ENCODE measurements at places on chromosomes 5 and 9.

GRCh38 chr5:159182691-159183090 lies 26.7 kb downstream of the RNF145 start:
- no peak for DNase-seq

GRCh38 chr5:60257596-60258271 lies 364.2 kb upstream of the PDE4D start:
- DNase-seq = no peak

DNA sequence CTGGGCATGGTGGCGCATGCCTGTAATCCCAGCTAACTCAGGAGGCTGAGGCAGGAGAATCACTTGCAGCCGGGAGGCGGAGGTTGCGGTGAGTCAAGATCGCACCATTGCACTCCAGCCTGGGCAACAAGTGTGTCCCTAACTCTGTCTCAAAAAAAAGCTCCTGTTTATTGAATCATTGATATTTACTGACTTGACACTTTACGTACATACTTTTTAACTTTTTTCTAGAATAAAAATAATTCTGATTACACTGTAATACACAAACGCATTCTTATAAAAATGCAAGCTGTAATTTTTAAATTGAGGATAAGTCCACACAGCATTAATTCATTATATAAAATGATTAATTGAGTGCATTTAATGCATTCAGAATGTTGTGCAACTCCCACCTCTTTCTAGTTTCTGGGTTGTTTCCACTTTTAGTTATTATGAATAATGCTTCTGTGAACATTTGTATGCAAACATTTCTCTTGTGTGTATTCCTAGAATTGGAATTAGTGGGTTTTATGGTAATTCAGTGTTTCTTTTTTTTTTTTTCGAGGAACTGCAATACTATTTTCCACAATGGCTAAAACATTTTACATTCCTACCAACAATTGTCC lies 15.7 kb downstream of the ERCC6L2 start:
- DNase-seq = no peak

DNA sequence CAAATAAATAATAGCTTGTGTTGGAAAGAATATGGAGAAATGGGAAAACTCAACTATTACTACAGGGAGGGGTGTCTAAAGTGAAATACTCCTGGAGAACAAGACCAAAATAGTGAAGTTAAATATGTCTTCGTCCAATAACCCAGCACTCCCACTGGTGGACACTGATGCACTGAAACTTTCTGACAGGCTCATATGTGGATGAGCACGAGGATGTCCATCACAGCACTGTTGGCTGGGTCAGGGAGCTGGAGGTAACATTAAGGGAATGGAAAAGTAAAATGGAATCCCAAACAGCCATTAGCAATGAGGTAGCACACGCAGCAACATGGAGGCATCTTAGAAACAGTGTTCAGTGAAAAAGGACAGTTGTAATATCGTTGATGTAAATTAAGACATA lies 86.5 kb downstream of the LMNB1 start:
- no peak for DNase-seq

DNA sequence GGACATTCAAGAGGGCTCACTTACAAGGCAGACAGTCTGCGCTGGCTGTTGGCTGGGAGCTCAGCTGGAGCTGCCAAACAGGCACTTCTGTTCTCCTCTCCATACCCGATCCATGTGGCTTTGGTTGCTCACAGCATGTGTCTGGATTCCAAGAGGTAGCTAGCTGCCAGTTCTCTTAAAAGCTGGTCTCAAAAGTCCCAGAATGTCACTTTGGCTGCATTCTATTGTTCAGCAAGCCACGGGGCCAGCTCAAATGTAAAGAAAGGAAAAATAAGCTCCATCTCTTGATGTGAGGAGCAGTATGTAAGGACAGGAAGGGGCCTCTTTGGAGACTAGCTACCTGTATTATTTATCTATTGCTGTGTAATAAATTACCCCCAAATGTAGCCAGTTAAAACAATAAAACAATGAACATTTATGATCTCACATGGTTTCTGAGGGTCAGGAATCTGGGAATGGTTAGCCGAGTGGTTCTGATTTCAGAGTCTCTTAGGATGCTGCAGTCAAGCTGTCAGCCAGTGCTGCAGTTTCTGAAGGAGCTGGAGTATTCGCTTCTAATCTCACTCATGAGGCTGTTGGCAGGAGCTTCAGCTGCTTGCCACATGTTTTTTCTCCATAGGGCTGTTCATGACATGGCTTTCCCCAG lies 112.7 kb upstream of the CLINT1 start:
- DNase-seq = no peak

- no peak for DNase-seq
Observed at GRCh38 chr5:157222506-157223230, 42.0 kb downstream of the ITK start.

GRCh38 chr9:130128251-130128650 lies 44.0 kb upstream of the NCS1 start:
- DNase-seq = no peak

Measured in gastrocnemius medialis (tissue), 4 donors.